Pericardium fibroblast (primary cell): ENCODE measurements at places on chromosomes 2 and 18. TPM values are rescaled to one million over a fixed set of nuclear protein-coding genes. Genes with fewer than 3 reads are reported as not detected.

The SNORC gene
- 0.12 and 0.17 TPM in 2 replicates for total RNA-seq

The PKP4 gene
- 7.3 and 16.9 TPM in 2 replicates for total RNA-seq

The KCNS3 gene
- 1.2 TPM in 1 of 2 replicates, not detected in the other for total RNA-seq

The ANKRD62 gene
- not detected in 2 replicates for total RNA-seq

The HOXD13 gene
- total RNA-seq = not detected in 2 replicates

The POLE4 gene
- total RNA-seq = 28.7 and 63.0 TPM in 2 replicates

The MYO1B gene
- total RNA-seq = 60.5 and 74.6 TPM in 2 replicates

The PPP1R1C gene
- total RNA-seq = 1.6 TPM in 1 of 2 replicates, not detected in the other
